ENCODE measurements at places on chromosomes 5 and 9.

DNA sequence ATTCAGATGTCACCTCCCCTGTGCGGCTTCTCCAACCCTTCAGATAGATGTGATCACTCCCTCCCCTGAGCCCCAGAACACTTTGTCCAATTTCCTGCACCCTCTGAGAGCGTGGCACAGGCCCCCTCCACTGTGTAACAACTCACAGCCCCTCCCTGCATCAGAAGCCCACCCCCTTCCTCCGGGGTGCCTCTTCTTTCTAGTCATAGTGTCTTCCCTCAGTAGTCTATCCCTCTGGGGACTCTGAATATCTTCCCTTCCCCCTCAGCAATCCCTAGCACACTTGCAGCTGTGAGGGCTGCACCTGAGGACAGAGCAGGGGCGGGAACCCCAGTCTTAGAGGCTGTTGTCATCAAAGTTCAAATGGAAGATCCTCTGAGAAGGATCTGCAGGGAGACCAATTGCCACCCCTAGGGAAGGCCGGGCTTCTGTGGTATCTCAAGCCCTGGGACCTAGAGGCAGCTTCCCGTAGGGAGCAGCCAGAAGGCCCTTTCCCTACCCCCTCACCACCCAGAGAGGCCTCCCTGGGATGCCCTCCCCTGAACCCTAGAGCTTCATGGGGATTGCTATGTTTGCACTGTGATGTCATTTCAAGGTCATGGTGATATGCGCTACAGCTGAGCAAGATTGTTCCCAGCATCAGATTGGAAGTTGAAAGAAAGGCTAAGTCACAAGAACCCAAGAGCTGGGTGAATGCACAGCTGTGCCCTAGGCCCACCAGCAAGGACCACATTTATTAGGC, 70.7 kb downstream of the THBS4 start:
- DNase-seq, result no peak

GRCh38 chr9:1404940-1405339, 354.8 kb downstream of the DMRT2 start:
- no peak for DNase-seq

DNA sequence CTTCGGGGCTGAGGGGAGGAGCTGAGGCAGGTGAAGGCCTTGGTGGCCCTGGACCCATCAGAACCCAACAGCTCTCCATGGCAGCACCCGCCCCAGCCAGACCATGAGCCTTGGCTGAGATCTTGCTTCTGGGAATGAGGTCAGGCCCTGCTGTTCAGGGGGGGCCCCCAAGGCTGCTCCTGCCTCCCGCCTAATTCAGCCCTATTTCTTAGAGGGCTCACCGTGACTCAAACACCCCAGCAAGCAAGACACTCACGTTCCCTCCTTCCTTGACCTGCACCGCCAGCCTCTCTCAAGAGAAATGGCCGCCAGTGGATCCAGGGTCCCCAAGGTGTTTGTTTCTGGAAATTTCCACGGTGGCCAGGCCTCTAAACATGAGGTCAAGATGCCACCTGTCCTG, 61.4 kb upstream of the PPP1R26 start:
- DNase-seq, result no peak

- no peak for DNase-seq
These were observed 114.0 kb downstream of the ADAMTSL1 start for GRCh38 chr9:18588002-18588401.

- no peak for DNase-seq
These were observed 795.6 kb downstream of the PTPRD start for GRCh38 chr9:9817176-9817575.

- no peak for DNase-seq
These were observed 182.2 kb downstream of the MCTP1 start for GRCh38 chr5:95102687-95103086.

DNA sequence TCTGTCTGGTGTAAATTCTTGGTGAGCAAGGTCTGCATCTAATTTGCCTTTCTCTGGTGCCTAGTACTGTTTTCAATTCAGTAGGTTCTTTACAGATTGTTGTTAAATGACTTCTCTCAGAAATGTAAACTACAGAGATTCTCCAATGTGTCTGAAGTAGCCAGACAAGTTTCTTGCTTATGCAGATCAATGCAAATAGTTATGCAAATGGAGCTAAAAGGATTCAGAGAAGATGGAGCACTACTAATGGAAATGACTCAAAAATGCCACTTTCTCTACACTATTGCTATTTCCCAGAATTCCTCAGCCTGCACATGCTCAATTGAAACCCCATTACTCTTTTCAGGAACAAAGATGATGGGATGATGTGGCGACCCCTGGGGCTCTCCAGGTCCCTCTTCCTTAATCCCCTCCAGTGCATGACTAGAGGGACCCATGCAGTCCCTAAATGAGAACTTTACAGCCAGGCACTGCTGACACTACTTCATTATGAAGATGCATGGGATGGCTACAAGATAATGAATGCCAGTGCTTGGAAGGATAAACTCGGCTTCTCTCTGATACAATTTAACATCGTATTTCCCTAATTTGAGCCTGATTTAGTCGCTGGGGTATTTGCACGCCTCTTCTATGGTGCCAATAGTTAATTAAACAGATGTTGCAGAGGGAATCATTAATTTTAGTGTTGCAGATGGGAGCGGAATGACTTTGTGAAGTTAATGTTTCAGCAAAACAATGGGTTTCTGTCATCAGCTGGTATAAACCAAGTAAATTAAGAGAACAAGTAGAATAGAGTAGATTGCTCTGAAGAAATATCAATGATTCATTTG, 753.2 kb downstream of the TLR4 start:
- no peak for DNase-seq

DNA sequence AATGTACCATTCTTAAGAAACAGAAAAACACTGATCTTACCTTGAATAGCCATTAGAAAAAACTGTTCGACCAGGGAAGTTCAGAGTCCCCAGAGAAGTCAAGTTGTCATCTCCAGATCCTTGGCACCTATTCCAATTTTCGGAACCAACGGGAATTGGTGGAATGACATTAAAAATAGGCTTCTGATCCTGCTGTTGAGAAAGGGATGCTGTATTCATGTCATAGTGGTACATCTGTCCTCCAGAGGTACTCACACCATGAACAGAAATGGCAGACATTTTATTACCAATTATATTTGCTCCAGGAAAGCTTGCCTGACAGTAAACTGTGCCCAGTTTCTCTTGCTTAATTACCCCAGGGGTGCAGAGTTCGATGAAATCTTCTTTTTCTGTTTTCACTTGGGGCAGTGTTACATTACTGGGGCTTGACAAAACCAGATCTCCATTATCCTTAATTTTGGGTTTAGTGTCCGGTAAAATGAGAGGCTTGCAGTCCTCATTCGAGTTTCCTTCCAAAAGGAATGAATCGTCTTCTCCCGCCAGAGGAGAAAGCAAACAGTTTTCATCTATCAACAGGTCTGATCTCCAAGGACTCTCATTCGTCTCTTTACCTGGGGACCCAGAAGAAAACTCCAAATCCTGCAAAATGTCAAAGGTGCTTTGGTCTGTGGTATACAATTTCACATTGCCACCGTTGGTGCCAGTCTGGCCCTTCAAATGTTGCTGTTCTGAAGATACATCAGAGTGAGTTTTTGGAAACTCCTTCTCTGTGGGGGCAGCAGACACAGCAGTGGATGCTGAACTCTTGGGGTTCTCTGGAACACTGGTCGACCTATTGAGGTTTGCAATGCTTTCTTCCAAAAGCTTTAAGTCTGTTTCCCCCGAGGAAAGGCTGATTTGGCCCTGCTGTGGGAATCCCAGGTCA, 3.6 kb downstream of the NR3C1 start:
- DNase-seq, result no peak

DNA sequence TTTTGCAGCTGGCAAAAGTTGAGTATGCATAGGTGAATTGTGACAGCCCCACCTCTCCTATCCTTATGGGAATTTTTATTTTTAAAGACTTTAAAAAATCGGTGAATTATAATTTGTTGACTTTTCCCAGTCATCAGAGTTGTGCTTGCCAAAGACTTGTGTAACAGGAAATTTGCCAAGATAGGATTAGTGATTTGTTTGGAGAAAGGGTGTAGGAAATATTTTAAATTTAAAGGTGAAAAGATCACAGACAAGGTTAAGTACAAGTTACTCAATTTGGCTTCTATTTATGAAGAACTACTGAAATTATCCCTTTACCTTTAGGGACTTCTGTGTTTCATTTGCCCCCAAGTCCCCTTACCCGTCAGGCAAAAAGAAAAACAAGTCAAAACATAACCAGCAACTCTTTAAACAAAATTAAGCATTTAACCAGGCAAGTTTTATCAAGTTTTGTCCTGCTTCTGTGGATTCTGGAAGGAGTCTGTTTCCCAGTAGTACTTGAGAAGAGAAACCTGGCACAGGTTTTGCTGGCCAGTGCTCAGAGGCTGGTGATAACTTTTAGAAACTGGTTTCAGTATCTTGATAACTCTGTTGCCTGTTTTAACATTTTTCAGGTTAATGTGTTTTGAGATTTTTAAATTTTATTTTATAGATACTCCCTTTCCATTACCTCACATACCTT, 285.4 kb downstream of the MAST4 start:
- peak; percentile 28 for DNase-seq

- DNase-seq, result no peak
These were observed 20.9 kb downstream of the WHRN start for GRCh38 chr9:114484215-114484853.

GRCh38 chr9:8207596-8207995, 408.0 kb upstream of the DMAC1 start:
- no peak for DNase-seq

- DNase-seq, result no peak
These were observed 13.5 kb downstream of the TMC1 start for GRCh38 chr9:72534931-72535330.

GRCh38 chr5:79798893-79799590, 109.4 kb downstream of the CMYA5 start:
- no peak for DNase-seq

Data from NCI-H1105 treated with DMSO at 0.1 percent for 48 hours (cell line).